Activated naive CD4-positive, alpha-beta T cell treated with anti-CD3 and anti-CD28 coated beads, Interleukin-2, amount 10 ng/mL, durations not matched to agents 5 hours and 36 hours (primary cell): ENCODE measurements at places on chromosomes 12 and 14. TPM values are rescaled to one million over a fixed set of nuclear protein-coding genes. Genes with fewer than 3 reads are reported as not detected.

Gene GALNT8
- total RNA-seq, result not detected

Gene SPIC
- total RNA-seq, result not detected

Gene PARP11
- 32.7 TPM for total RNA-seq

Gene BDKRB1
- not detected for total RNA-seq

Gene MYH6
- total RNA-seq, result not detected

Gene ESRRB
- total RNA-seq, result not detected

Gene POMT2
- total RNA-seq, result 13.1 TPM

Gene ANKRD33
- not detected for total RNA-seq
